ENCODE measurements at places on chromosomes 4 and X. TPM values are rescaled to one million over a fixed set of nuclear protein-coding genes. Genes with fewer than 3 reads are reported as not detected.

The TMPRSS11A gene
- not detected for total RNA-seq

The JAKMIP1 gene
- 0.69 TPM for total RNA-seq

The RBM47 gene
- total RNA-seq: 124 TPM

The RS1 gene
- 0.44 TPM for total RNA-seq

The SPIN2B gene
- total RNA-seq: 13.7 TPM

The QRFPR gene
- 7.8 TPM for total RNA-seq

The TMEM150C gene
- 7.7 TPM for total RNA-seq

DNA sequence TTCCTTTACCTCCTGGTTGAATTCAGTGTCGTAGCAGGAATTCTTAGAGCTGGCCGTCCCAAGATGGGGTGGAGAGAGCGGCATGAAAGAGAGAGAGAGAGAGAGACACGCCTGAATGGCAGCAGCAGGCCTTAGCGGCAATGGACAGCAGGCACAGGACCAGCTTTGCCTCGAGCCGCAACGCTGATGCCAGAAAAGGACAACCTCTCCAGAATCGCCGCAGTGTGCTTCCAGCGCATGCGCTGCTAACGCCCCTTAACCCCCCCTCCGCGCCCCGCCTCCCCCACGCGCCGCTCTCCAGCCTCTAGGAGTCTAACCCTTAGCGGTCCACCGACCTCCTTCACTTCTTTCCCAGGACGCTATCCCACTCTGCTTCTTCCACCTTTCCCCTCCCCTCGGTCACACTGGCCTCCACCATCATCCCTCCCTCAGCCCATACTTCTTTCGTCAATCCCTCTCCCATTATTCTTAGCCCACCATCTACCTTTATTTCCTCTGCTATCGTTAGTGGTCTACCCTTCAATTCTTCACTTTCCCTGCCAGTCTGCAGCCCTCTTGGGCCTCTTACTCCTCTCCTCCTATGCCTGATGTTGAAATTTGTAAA, 10.5 kb upstream of the ZCCHC13 start:
- no peaks in the 10 kb centered on the region for H3K36me3 ChIP-seq
- no peaks in the 10 kb centered on the region for H3K27me3 ChIP-seq
- no peaks in the 10 kb centered on the region for H3K4me1 ChIP-seq

DNA sequence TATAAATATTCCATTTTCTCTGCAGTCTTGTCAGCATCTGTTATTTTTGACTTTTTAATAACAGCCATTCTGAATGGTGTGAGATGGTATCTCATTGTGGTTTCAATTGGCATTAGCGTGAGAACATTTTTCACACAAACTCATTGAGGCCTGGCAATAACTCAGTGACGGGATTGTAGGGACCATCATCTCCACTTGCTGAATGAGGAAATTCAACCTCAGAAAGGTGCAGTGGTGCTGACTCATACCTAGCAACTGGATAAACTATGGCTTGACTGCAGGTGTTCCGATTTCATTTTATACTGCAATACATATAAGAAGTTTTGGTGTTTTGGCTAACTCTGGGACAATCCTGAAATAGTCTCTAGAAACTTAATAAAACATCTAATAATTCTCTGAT, 88.3 kb upstream of the DDIT4L start:
- H3K4me3 ChIP-seq: no peak overlapping the region
- H3K27ac ChIP-seq: no peak overlapping the region
- H3K36me3 ChIP-seq: no peaks in the 10 kb centered on the region
- no peaks in the 10 kb centered on the region for H3K27me3 ChIP-seq

GRCh38 chr4:24772061-24772705, 23.2 kb upstream of the SOD3 start:
- DNase-seq: no peak
- no peak overlapping the region for H3K4me3 ChIP-seq
- H3K4me1 ChIP-seq: no peaks in the 10 kb centered on the region
- H3K27me3 ChIP-seq: no peaks in the 10 kb centered on the region

DNA sequence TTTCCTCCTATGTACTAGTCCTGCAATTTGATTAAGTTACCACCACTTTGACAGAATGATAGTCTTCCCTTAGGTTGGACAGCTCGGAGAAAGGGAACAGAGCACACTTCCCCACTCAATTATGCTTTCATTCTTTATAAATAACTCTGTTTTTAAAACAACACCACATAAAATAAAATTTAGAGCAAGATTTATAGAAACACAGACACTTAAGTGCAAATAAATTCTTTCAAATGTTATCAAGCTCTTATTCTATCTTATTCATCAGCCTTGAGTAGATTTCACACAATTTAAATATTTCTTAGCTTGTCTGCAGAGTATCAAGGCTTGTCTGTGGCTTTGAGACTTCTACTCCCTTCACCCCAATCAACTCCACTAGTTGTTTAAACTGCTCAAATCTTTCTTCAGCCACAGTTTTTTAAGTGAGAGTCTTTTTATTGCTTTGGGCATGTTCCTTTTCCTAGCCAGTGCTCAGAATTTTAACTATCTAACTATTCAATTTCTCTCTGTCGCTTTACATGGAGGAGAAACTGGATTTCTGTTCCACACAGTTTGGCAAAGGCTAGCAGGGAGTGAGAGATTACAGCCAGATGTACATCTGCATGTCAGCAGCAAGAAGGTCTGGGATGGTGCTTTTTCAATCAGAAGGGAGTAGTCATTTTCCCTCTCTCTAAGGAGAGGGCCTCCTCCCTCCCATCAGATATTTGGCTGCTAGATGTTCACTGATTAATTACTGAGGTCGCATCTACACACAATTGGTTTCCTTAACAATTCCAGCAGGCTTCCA, 53.1 kb upstream of the PLAC1 start:
- no peak for DNase-seq
- H3K27me3 ChIP-seq: no peaks in the 10 kb centered on the region
- H3K4me1 ChIP-seq: no peaks in the 10 kb centered on the region
- H3K4me3 ChIP-seq: no peak overlapping the region
- H3K36me3 ChIP-seq: no peaks in the 10 kb centered on the region

GRCh38 chrX:112368371-112368770, 285.8 kb upstream of the TRPC5 start:
- no peak overlapping the region for H3K4me3 ChIP-seq
- no peak for DNase-seq
- no peaks in the 10 kb centered on the region for H3K36me3 ChIP-seq
- no peak overlapping the region for H3K27ac ChIP-seq
- H3K27me3 ChIP-seq: no peaks in the 10 kb centered on the region

- H3K4me1 ChIP-seq: no peaks in the 10 kb centered on the region
- no peaks in the 10 kb centered on the region for H3K36me3 ChIP-seq
- no peak overlapping the region for H3K27ac ChIP-seq
- H3K27me3 ChIP-seq: no peaks in the 10 kb centered on the region
These were observed 42.7 kb downstream of the HPRT1 start for GRCh38 chrX:134502686-134503085.

- H3K27me3 ChIP-seq: no peaks in the 10 kb centered on the region
- no peaks in the 10 kb centered on the region for H3K4me1 ChIP-seq
- H3K27ac ChIP-seq: no peak overlapping the region
- no peaks in the 10 kb centered on the region for H3K36me3 ChIP-seq
- H3K4me3 ChIP-seq: no peak overlapping the region
- DNase-seq: peak; percentile 10
These were observed 364.6 kb upstream of the NOCT start for GRCh38 chr4:138650929-138651448.

DNA sequence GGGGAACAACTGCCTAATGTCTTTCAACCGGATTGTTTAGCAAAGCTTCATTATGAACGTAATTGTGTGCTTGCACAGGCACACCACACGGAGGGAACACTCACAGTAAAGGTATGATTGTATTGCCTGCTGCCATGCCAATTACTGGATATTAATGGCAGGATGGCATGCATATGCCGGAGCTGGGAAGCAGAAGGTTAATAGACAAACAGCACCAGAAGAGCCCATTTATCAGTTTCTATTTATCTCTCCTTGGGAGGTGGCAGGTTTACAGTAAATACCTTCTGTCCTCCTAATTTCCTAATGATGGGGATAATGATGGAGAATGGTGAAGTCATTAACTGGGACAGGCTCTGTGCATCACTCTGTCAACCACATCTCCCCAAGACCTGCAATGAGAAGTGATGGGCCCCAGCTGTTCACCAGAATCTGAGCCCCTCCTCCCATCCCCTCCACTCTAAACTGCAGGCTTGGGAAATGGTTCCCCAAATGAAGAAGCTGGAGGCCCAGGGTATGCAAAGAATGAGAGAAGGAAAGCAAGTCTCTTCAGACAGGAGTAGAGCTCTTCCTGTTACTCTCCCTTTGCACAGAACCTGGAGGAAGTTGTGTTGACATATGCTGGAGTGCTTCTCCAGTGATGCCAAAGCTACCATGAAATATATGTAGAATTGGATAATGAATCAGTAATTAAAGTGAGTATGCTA, 160.8 kb downstream of the NAA11 start:
- no peaks in the 10 kb centered on the region for H3K36me3 ChIP-seq
- no peaks in the 10 kb centered on the region for H3K27me3 ChIP-seq
- peak; percentile 17 for DNase-seq
- no peak overlapping the region for H3K27ac ChIP-seq

DNA sequence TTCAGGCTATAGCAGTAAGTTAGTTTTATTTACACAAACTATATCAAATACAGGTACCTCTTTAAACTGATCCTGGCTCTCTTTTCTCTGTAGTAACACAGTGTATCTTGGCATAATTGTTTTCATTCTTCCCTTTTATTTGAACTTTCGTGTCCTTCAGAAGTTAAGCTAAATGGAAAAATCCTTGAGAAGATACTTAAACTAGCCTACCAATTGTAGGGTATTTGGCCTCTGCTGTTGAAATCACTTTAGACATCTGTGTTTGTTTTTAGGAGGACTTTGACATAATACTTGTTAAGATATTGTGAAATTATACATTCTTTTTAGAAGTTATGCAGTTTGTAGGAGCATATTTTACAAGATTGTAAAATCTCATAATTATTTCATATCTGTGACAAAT, 90.3 kb upstream of the GK2 start:
- H3K27ac ChIP-seq: no peak overlapping the region
- no peaks in the 10 kb centered on the region for H3K36me3 ChIP-seq
- no peak overlapping the region for H3K4me3 ChIP-seq

- H3K4me3 ChIP-seq: no peak overlapping the region
- no peak overlapping the region for H3K27ac ChIP-seq
- no peak for DNase-seq
- peaks cover 5% of the 10 kb centered on the region for H3K4me1 ChIP-seq
- no peaks in the 10 kb centered on the region for H3K27me3 ChIP-seq
These were observed 17.6 kb upstream of the BOD1L1 start for GRCh38 chr4:13645075-13645474.

GRCh38 chr4:98617358-98618047, 40.9 kb downstream of the TSPAN5 start:
- no peaks in the 10 kb centered on the region for H3K27me3 ChIP-seq
- H3K4me1 ChIP-seq: no peaks in the 10 kb centered on the region
- H3K27ac ChIP-seq: peak overlapping the region; percentile 2
- no peak overlapping the region for H3K4me3 ChIP-seq
- no peaks in the 10 kb centered on the region for H3K36me3 ChIP-seq

DNA sequence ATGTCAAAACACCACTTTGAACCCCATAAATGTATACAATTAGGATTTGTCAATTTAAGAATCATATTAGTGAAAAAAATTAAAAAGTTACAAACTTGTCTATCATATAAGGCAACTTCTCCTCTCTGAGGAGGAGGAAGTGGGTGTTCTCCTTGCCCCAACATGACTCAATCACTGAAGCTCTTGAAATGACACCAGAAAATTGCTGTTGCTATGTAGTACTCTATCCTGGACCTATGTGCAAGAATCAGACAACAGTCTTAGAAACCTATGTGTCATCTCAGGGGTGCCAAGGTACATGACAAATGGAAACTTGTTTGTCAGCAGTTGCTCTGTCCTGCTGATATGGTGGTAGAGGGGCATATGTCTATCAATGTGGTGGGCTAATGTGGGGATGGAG, 47.7 kb downstream of the HMGB3 start:
- no peak overlapping the region for H3K27ac ChIP-seq
- no peaks in the 10 kb centered on the region for H3K27me3 ChIP-seq
- no peaks in the 10 kb centered on the region for H3K4me1 ChIP-seq
- DNase-seq: no peak

GRCh38 chrX:13094374-13094773, 50.0 kb upstream of the FAM9C start:
- no peaks in the 10 kb centered on the region for H3K27me3 ChIP-seq
- no peak for DNase-seq
- H3K4me3 ChIP-seq: no peak overlapping the region
- no peak overlapping the region for H3K27ac ChIP-seq
- H3K4me1 ChIP-seq: no peaks in the 10 kb centered on the region
- no peaks in the 10 kb centered on the region for H3K36me3 ChIP-seq

GRCh38 chrX:17553469-17553868, 178.5 kb downstream of the NHS start:
- H3K4me1 ChIP-seq: peaks cover 29% of the 10 kb centered on the region
- H3K27me3 ChIP-seq: peaks cover 2% of the 10 kb centered on the region
- H3K27ac ChIP-seq: peak overlapping the region; percentile 33
- DNase-seq: peak; percentile 85
- no peak overlapping the region for H3K4me3 ChIP-seq

GRCh38 chr4:95439896-95440295, 108.9 kb downstream of the UNC5C start:
- no peaks in the 10 kb centered on the region for H3K4me1 ChIP-seq
- no peak overlapping the region for H3K27ac ChIP-seq
- no peak overlapping the region for H3K4me3 ChIP-seq

- H3K27ac ChIP-seq: no peak overlapping the region
- no peaks in the 10 kb centered on the region for H3K36me3 ChIP-seq
- H3K27me3 ChIP-seq: no peaks in the 10 kb centered on the region
These were observed 260.6 kb upstream of the DIAPH2 start for GRCh38 chrX:96424007-96424406.

DNA sequence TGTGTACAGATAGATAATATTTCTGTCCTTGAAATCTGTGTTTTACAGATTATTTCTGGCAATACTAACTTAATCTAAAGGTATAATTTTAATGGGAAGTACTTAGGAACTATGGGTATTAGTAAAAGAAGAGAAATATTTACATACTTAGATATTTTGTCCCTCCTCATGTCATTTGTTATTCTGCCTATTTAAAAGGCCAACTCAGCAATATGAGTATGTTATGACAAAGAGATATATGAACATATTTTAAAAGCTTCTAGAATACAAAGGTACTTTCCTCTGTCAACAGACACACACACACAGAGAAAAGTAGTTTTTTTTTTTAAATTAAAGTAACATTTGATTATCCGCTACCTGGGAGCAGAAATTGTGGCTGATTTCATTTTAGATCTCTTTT, 7.9 kb downstream of the SLC7A11 start:
- no peaks in the 10 kb centered on the region for H3K27me3 ChIP-seq
- H3K4me3 ChIP-seq: no peak overlapping the region
- no peak overlapping the region for H3K27ac ChIP-seq
- no peaks in the 10 kb centered on the region for H3K36me3 ChIP-seq
- H3K4me1 ChIP-seq: no peaks in the 10 kb centered on the region

GRCh38 chr4:8739317-8739716, 132.3 kb downstream of the HMX1 start:
- no peaks in the 10 kb centered on the region for H3K27me3 ChIP-seq
- H3K36me3 ChIP-seq: no peaks in the 10 kb centered on the region
- no peak overlapping the region for H3K4me3 ChIP-seq
- H3K4me1 ChIP-seq: no peaks in the 10 kb centered on the region
- H3K27ac ChIP-seq: no peak overlapping the region
- DNase-seq: no peak
